ENCODE measurements at places on chromosomes 4 and X. TPM values are rescaled to one million over a fixed set of nuclear protein-coding genes. Genes with fewer than 3 reads are reported as not detected.

GRCh38 chr4:136383082-136383481 is 1149.2 kb downstream of the PCDH18 start:
- no peak overlapping the region for H3K27ac ChIP-seq
- no peak for DNase-seq
- H3K27me3 ChIP-seq, result no peaks in the 10 kb centered on the region
- no peak overlapping the region for H3K4me3 ChIP-seq
- H3K4me1 ChIP-seq, result no peaks in the 10 kb centered on the region

The F8 gene
- 7.9 TPM for total RNA-seq

The P2RY8 gene
- total RNA-seq, result not detected

- no peak for DNase-seq
- H3K36me3 ChIP-seq, result no peaks in the 10 kb centered on the region
- H3K4me1 ChIP-seq, result no peaks in the 10 kb centered on the region
- H3K27me3 ChIP-seq, result no peaks in the 10 kb centered on the region
- H3K27ac ChIP-seq, result no peak overlapping the region
Observed at GRCh38 chrX:23811108-23811651, 28.2 kb downstream of the SAT1 start.

The GLOD5 gene
- total RNA-seq, result not detected

The AGTR2 gene
- total RNA-seq, result not detected

The MAGEA2 gene
- not detected for total RNA-seq

DNA sequence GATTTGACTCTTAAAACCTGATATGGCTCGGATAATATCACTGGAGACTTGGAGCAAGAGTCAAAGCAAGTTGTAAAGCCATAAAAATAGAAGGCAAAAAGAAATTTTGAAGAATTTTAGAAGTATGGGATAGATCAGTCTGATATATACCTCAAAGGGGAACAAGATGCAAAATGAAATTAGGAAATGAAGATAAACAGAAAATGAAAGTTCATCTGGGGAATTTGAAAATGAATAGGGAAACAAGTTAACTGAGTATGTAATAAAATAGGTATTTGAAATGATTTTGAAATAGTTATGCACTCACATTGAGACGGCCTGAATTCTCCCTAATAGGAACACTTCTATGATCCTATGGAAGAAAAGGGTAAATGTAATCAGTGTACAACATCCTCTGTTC is 5.7 kb downstream of the CYP2U1 start:
- no peaks in the 10 kb centered on the region for H3K36me3 ChIP-seq
- no peak for DNase-seq
- H3K27ac ChIP-seq, result no peak overlapping the region
- H3K4me1 ChIP-seq, result peaks cover 2% of the 10 kb centered on the region
- H3K27me3 ChIP-seq, result no peaks in the 10 kb centered on the region

The RPS6KA6 gene
- 3.3 TPM for total RNA-seq

DNA sequence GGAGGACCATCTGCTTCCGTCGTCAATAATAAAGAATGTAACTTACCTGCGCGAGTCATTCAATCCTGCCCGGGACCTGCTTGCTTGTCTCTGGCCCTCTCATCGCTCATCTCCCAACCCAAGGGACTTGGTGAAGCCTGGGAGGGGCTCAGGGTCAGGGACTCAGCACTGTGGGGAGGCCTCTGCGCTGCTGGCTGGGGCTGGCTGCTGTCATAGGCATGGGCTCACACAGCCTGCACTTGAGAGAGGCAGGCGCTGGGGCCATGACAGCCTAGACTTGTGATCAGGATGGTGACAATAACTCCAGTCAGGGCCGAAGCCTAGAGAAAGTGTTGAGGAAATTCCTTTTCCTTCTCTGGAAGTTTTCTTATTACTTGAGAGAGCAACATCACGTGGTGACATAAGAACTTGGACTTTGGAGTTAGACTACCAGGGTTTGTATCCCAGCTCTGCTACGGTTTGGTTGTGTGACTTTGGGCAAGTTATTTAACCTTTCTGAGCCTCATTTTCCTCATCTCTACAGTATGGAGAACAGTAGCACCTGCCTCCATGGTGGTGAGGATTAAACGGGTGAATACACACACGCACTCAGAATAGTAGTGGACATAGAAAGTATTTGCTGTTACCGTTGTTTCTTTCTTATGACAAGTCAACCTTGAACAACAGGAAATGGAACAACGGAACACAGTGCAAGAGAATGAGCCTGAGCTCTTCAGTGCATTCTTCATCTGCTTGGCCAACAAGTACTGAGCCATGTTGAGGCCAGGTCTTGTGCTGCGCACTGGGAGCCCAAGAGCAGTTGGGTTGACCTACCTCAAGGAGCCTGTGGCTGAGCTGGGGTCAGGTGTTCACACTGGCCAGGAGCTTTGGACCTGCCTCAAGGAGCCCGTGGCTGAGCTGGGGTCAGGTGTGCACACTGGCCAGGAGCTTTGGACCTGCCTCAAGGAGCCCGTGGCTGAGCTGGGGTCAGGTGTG is 60.5 kb downstream of the TBC1D14 start:
- no peak overlapping the region for H3K4me3 ChIP-seq
- no peaks in the 10 kb centered on the region for H3K36me3 ChIP-seq
- no peaks in the 10 kb centered on the region for H3K27me3 ChIP-seq
- no peak overlapping the region for H3K27ac ChIP-seq

DNA sequence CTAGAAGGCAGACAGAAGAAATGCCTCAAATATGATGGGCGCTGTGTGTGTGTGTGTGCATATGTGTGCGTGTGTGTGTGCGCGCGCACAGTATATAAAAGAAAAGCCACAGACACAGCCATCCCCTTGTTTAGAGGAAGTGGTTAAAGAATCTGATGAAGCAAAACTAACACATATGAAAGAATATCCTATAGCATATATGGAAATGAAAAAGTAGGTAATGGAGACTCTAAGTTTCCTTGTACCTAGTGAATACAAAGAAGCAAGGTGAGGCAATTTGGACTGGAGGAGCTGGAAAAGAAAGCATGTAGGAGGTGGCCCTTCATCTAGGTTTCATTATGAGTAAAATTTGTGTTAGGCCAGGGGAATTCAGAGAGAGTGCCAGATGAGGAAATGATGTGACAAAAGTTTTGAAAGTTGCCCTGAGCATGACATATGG is 58.6 kb upstream of the MCF2 start:
- no peak overlapping the region for H3K27ac ChIP-seq
- no peaks in the 10 kb centered on the region for H3K27me3 ChIP-seq
- H3K4me3 ChIP-seq, result no peak overlapping the region
- no peak for DNase-seq
- no peaks in the 10 kb centered on the region for H3K4me1 ChIP-seq

DNA sequence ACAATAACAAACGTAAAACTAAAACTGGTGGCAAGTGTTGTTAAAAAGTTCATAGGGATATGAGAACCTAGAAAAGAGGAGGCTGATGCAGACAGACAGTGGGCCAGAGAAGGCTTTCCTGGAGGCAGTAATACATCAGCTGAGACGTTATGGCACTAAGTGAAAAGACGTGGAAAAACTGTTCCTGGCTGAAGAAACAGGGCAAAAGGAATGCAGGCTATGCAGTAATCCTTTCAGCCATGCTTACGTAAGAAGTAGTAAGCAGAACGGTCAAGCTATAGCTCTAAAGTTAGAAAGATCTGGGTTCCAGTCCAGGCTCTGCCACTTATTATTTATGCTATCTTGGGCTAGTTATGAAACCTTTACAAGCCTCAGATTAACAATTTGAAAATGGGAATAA is 6.4 kb downstream of the LAMTOR3 start:
- no peaks in the 10 kb centered on the region for H3K27me3 ChIP-seq
- peak; percentile 47 for DNase-seq
- H3K27ac ChIP-seq, result no peak overlapping the region
- no peak overlapping the region for H3K4me3 ChIP-seq
- H3K36me3 ChIP-seq, result peaks cover 5% of the 10 kb centered on the region

GRCh38 chr4:89119836-89120235 is 8.5 kb downstream of the TIGD2 start:
- no peak overlapping the region for H3K27ac ChIP-seq
- peak; percentile 52 for DNase-seq
- no peaks in the 10 kb centered on the region for H3K27me3 ChIP-seq
- no peaks in the 10 kb centered on the region for H3K4me1 ChIP-seq
- H3K4me3 ChIP-seq, result no peak overlapping the region
- no peaks in the 10 kb centered on the region for H3K36me3 ChIP-seq

GRCh38 chr4:7034262-7035081 is 8.7 kb upstream of the TADA2B start:
- peak; percentile 24 for DNase-seq
- H3K36me3 ChIP-seq, result peaks cover 5% of the 10 kb centered on the region
- H3K4me3 ChIP-seq, result no peak overlapping the region
- H3K27me3 ChIP-seq, result no peaks in the 10 kb centered on the region

DNA sequence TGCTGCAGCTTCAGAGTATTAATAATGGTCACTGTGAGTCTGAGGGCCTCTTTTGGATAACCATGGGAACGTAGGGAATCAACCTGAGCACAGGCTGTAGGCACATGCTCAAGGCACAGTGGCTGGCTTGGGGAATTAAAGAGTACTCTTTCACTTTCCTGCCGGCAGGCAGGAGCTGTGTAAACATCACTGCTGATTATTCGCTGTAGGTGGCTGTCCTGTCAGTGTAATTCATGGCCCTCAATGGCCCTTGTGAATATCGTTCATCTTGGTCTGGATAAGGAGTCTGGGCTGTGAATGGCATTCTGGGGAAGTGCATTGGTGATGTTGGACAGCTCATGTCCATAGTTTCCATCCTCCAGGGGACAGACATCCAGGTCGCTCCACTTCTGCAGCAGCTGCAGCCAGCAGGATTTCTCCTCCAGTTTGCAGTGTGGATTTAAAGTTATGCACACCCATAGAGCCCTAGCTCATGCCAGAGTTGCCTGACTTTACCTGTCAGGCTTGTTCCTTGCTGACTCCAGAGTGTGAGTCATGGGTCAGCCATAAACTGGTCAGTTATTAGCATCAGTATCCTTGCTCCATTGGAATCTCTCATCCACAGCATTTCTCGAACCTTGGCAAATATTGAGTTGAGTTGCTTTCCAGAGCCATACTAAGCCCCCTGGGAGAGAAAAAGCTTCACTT is 43.0 kb downstream of the C4orf33 start:
- no peaks in the 10 kb centered on the region for H3K36me3 ChIP-seq
- H3K4me1 ChIP-seq, result no peaks in the 10 kb centered on the region
- H3K4me3 ChIP-seq, result no peak overlapping the region
- no peaks in the 10 kb centered on the region for H3K27me3 ChIP-seq

- H3K27me3 ChIP-seq, result no peaks in the 10 kb centered on the region
- no peak overlapping the region for H3K27ac ChIP-seq
- no peak overlapping the region for H3K4me3 ChIP-seq
- no peak for DNase-seq
Observed at GRCh38 chr4:53712408-53713020, 121.2 kb upstream of the LNX1 start.

The CACNA1F gene
- total RNA-seq, result 0.26 TPM

The RAB33A gene
- total RNA-seq, result 18.3 TPM

- H3K36me3 ChIP-seq, result no peaks in the 10 kb centered on the region
- no peak overlapping the region for H3K27ac ChIP-seq
- no peaks in the 10 kb centered on the region for H3K27me3 ChIP-seq
- H3K4me1 ChIP-seq, result no peaks in the 10 kb centered on the region
Observed at GRCh38 chrX:750263-750662, 119.7 kb downstream of the SHOX start.

The PTCHD1 gene
- not detected for total RNA-seq

The ERAS gene
- total RNA-seq, result not detected

DNA sequence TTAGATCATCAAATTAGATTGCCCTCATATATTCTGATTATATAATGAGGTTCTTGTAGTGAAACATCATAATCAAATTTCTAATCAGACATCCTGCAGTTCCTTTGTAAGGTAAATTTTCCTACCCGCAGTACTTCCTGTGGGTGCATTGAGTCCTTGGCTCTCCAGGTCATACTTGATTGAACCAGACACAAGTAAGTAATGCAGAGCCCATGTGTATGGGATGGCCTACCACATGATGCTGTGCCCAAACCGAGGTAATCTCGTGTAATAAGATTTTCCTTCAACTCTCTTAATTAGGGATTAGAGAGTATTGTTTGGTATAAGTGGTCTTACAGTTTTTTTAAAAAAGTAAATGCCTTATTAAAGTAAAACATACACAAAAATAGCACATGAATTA is 1841.8 kb downstream of the PCDH7 start:
- no peaks in the 10 kb centered on the region for H3K27me3 ChIP-seq
- no peak overlapping the region for H3K27ac ChIP-seq
- no peaks in the 10 kb centered on the region for H3K36me3 ChIP-seq
- no peak for DNase-seq
- no peak overlapping the region for H3K4me3 ChIP-seq

DNA sequence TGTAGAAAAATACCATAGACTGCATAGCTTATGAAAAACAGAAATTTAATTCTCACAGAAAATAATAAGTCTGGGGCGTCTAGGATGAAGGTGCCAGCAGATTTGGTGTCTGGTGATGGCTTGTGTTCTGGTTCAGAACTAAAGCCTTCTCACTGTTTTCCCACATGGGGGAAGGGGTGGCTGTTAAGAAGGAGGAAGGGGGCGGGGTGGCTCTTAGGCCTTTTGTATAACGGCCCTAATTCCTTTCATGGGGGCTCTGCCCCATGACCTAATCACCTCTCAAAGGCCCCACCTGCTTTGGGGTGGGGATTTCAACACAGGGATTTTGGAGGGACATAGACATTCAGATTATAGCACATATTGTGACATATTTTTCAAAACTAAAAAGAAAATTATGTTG is 173.2 kb upstream of the TECRL start:
- H3K36me3 ChIP-seq, result no peaks in the 10 kb centered on the region
- DNase-seq, result no peak
- no peaks in the 10 kb centered on the region for H3K4me1 ChIP-seq
- H3K4me3 ChIP-seq, result no peak overlapping the region

The HERC6 gene
- total RNA-seq, result 12.9 TPM

GRCh38 chr4:169256101-169256612 is 14.6 kb downstream of the SH3RF1 start:
- H3K27ac ChIP-seq, result peak overlapping the region; percentile 37
- peaks cover 2% of the 10 kb centered on the region for H3K36me3 ChIP-seq
- no peak for DNase-seq
- peaks cover 35% of the 10 kb centered on the region for H3K4me1 ChIP-seq
- no peak overlapping the region for H3K4me3 ChIP-seq

The PLXNA3 gene
- total RNA-seq, result 11.6 TPM

GRCh38 chr4:107893171-107894137 is 37.9 kb upstream of the CYP2U1 start:
- no peaks in the 10 kb centered on the region for H3K36me3 ChIP-seq
- H3K4me3 ChIP-seq, result no peak overlapping the region
- H3K27ac ChIP-seq, result no peak overlapping the region
- peaks cover 3% of the 10 kb centered on the region for H3K4me1 ChIP-seq
- H3K27me3 ChIP-seq, result no peaks in the 10 kb centered on the region

The UGT2B15 gene
- not detected for total RNA-seq

Data from fibroblast of lung (primary cell).